T-cell (primary cell): ENCODE measurements at places on chromosomes 12 and 14.

DNA sequence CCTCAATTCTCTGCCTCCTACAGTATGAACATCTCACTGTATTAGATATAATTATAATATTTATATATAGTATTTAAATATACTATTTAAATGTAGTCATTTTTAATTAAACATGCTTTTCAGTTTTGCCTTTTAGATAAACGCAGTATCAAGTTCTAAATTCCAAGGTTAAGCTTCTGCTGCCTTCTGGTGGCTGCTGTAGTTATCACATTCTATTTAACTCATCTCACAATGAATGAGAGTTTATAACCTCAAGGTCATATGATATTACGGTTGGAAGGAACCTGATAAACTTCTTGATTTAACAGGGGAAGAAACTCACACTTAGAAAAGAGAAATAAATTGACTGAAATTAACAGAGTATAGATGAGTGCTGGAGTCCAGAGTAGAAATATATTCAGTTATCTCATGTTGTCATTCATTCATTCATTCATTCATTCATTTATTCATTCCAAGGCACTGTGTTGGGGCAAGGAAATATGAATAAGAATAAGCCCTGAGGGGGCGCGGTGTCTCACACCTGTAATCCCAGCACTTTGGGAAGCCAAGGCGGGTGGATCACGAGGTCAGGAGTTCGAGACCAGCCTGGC, 31.9 kb downstream of the GUCY2C start:
- H3K4me3 ChIP-seq, result no peak overlapping the region
- no peaks in the 10 kb centered on the region for H3K4me1 ChIP-seq
- no peaks in the 10 kb centered on the region for H3K36me3 ChIP-seq
- H3K27me3 ChIP-seq, result no peaks in the 10 kb centered on the region
- no peak overlapping the region for H3K27ac ChIP-seq
- peak; percentile 71 for DNase-seq

DNA sequence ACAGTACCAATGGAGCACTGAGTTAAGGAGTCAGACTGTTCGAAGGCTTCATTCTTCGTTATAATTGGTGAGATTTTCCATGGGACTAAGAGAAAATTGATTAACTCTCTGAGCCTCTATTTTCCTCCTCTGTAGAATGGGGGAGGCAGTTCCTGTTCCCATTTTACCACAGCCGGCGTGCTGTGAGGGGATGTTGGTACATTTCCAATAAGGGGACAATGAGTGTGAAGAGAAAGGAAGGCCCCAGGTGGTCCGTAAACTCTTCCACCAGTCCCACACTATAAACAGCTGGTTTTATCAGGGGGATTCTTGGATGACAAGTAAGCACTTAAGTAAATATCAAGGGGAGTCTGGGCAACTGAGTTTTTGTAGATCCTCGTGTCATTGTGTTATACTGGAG, 109.9 kb downstream of the DAD1 start:
- H3K4me1 ChIP-seq, result peaks cover 2% of the 10 kb centered on the region
- peak overlapping the region; percentile 52 for H3K27ac ChIP-seq
- H3K27me3 ChIP-seq, result no peaks in the 10 kb centered on the region
- H3K4me3 ChIP-seq, result no peak overlapping the region
- no peak for DNase-seq

- H3K27me3 ChIP-seq, result peaks cover 47% of the 10 kb centered on the region
- H3K4me3 ChIP-seq, result no peak overlapping the region
- H3K4me1 ChIP-seq, result peaks cover 13% of the 10 kb centered on the region
- no peak for DNase-seq
- H3K27ac ChIP-seq, result no peak overlapping the region
These were observed 114.1 kb upstream of the EVL start for GRCh38 chr14:99951085-99951484.

DNA sequence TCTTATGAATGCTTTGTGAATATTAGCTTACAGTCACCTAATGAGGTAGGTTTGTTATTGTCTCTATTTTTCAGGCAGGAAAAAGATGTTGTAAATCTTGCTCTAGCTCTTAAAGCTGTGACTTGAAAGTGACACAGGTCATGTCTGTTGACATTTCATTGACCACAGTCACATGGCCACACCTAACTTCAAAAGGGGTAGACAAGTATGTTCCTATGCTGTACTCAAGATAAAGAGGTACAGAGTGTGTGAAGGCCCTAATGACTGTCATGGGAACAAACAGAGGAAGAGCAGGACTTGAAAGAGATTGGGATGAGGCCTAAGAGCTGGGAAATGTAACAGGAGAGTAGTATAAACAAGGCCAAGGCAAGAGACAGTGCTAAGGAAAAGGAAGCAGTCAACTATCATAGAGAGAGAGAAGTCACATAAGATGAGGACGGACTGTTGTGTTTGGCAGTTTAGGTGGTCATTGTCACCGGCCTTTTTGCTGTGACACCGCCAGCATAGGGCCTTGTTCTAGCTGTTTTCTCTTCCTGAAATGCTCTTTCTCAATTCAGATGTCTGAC, 181.0 kb downstream of the CFAP54 start:
- H3K4me1 ChIP-seq, result no peaks in the 10 kb centered on the region
- no peaks in the 10 kb centered on the region for H3K36me3 ChIP-seq
- no peaks in the 10 kb centered on the region for H3K27me3 ChIP-seq
- no peak overlapping the region for H3K27ac ChIP-seq

DNA sequence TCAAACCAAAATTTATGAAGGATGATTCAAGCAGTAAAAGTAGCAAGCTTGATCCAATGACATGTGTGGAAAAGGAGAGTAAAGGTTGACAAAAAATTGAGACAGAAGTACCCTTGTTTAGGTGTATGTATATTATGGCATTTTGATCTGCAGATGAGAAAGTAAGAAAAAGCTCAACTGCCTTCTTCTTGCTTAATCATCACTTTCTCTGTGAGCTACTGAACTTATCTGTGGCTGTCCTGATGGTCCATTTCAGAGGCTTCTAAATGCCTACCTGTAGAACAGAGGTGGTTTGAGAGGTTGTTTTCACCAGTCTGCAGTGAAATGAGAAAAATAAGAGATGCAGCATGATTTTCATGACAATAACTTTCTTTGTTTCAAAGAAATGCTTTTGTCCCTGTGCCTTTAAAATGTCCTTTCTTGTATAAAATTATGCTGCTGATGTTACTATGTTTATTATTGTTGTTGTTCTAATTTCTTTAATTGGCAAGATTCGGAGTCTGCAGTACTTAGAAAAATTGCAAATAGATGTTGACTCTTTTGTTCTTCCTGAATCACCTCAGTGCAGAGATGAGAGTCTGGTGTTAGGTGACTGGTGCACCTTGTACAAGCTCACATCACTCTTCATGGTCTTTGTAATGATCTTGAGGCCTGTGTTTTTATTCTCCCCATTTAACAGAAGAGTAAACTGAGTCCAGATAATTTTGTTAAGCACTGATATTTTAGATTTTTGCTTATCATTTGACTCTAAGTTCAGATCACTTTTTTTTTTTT, 821.9 kb downstream of the VRK1 start:
- H3K27me3 ChIP-seq, result no peaks in the 10 kb centered on the region
- no peak for DNase-seq
- H3K4me3 ChIP-seq, result no peak overlapping the region
- H3K27ac ChIP-seq, result peak overlapping the region; percentile 84

- H3K36me3 ChIP-seq, result no peaks in the 10 kb centered on the region
- H3K4me3 ChIP-seq, result no peak overlapping the region
- H3K27me3 ChIP-seq, result peaks cover 9% of the 10 kb centered on the region
- peaks cover 3% of the 10 kb centered on the region for H3K4me1 ChIP-seq
- H3K27ac ChIP-seq, result no peak overlapping the region
- DNase-seq, result no peak
These were observed 114.0 kb upstream of the MED13L start for GRCh38 chr12:116391501-116391900.

GRCh38 chr14:62905566-62905965, 139.7 kb downstream of the KCNH5 start:
- no peaks in the 10 kb centered on the region for H3K27me3 ChIP-seq
- no peak overlapping the region for H3K4me3 ChIP-seq
- H3K27ac ChIP-seq, result no peak overlapping the region
- no peak for DNase-seq
- H3K36me3 ChIP-seq, result no peaks in the 10 kb centered on the region
- no peaks in the 10 kb centered on the region for H3K4me1 ChIP-seq

DNA sequence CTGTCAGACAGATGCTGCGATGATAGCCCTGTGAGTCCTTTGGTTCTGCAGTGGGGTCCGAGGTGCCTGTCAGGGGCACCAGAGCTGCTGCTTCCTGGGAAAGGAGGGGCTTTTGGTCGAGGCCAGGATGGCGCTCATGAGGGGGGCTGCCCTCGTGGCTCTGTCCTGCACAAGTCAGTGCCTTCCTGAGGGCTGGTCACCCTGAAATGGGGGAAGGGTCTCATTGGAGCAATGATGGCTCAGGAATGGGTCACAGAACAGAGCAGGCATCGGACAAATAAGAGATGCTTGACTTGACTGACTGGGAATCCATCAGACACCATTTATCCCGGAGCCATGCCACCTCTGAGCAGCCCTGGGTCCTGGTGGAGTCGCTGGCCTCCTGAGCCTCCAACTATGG, 121.9 kb downstream of the ADGRD1 start:
- no peak for DNase-seq
- H3K27me3 ChIP-seq, result peaks cover 20% of the 10 kb centered on the region
- no peak overlapping the region for H3K27ac ChIP-seq
- H3K4me3 ChIP-seq, result no peak overlapping the region
- no peaks in the 10 kb centered on the region for H3K36me3 ChIP-seq

DNA sequence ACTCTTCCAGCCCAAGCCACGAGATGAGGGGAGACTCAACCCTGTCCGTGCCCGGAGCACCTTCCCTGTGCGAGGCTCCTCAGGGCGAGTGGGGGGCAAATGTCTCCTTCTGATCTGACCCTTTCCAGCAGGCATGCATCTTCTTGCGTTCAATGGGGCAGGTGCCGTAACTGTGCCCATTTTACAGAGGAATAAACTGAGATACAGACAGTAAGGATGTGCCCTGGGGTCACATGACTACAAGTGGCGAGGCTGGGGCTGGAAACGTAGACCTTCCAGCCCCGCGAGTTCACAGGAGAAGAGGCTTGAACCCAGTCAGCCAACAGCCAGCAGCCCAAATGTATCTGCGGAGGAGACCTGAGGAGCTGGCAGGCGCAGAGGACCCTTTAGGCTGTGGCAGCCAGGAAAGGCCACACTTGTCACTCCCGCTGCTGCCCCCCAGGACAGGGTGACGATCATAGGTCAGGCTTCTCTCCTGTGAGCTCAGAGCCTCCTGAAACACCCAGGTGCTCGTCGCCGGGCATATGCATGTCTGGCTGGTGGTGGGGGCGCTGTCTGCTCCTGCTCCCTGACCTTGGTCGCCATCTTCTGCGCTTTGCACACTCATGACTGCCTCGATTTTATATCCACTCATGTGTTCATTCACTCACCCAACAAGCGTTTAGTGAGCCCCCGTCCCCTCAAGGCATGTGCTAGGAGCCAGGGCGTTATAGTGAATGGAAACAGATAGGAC, 41.7 kb downstream of the CCDC88C start:
- no peaks in the 10 kb centered on the region for H3K27me3 ChIP-seq
- H3K27ac ChIP-seq, result peak overlapping the region; percentile 87
- peaks cover 4% of the 10 kb centered on the region for H3K36me3 ChIP-seq
- no peak for DNase-seq

- DNase-seq, result peak; percentile 7
- H3K4me1 ChIP-seq, result peaks cover 12% of the 10 kb centered on the region
- H3K4me3 ChIP-seq, result peak within 1 kb of the TSS; percentile 90
These were observed at the start of gene FAR2 for GRCh38 chr12:29148911-29149690. Gene FAR2 (plus strand): TSS chr12:29149278. CDS start chr12:29270450, 121,172 bp downstream.

DNA sequence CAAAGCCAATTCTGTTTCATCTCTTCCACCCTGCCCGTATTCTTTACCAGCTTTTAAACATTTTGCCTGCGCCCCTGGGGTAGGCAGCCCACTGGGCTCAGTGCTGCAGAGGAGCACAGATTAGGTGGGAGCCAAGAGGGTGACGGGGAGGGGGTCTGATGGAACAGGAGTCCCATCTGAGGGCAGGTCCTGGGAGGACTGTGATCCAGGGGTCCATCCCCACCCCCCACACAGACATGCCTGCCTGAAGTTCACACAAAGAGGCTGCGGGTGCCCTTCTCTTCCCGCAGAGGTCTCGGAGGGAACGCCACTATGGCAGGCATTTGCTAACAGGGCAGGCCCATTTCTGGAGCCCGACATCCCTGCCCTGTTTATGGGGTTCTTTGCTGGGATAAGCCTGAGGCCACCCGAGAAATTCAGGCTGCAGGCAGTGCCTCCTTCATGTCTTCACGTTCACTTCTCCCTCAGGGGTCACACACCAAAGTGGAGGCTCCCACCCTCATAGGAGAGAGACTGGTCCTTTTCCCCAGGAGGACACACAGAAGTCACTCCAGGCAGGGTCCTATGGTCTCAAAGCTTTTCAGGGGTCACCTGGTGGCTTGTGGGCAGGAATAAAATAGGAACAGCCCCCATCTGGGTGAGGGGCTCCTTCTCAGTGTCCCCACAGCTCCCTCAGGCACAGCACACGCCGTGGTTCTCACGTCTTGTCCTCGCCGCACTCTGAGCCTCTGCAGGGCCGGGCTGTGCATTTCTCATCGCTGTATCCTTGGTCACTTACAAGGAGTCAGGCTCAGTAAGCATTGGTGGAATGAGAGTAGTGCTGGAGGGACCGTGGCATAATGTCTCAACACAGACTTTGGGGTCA, 12.9 kb downstream of the VASH1 start:
- no peaks in the 10 kb centered on the region for H3K27me3 ChIP-seq
- no peak for DNase-seq
- no peaks in the 10 kb centered on the region for H3K36me3 ChIP-seq
- H3K4me3 ChIP-seq, result no peak overlapping the region
- H3K4me1 ChIP-seq, result peaks cover 2% of the 10 kb centered on the region

GRCh38 chr14:69050240-69051184, 71.4 kb upstream of the ACTN1 start:
- peaks cover 39% of the 10 kb centered on the region for H3K36me3 ChIP-seq
- no peaks in the 10 kb centered on the region for H3K4me1 ChIP-seq
- H3K4me3 ChIP-seq, result no peak overlapping the region
- DNase-seq, result no peak

- no peaks in the 10 kb centered on the region for H3K27me3 ChIP-seq
- H3K4me1 ChIP-seq, result no peaks in the 10 kb centered on the region
- no peak overlapping the region for H3K27ac ChIP-seq
- no peak overlapping the region for H3K4me3 ChIP-seq
- H3K36me3 ChIP-seq, result no peaks in the 10 kb centered on the region
These were observed 390.1 kb downstream of the DPF3 start for GRCh38 chr14:72503696-72504368.

- H3K4me1 ChIP-seq, result no peaks in the 10 kb centered on the region
- H3K4me3 ChIP-seq, result no peak overlapping the region
- no peak overlapping the region for H3K27ac ChIP-seq
- DNase-seq, result no peak
- H3K36me3 ChIP-seq, result no peaks in the 10 kb centered on the region
- H3K27me3 ChIP-seq, result no peaks in the 10 kb centered on the region
These were observed 587.7 kb downstream of the RPL10L start for GRCh38 chr14:46063872-46064271.
